Activated CD4-positive, alpha-beta memory T cell treated with anti-CD3 and anti-CD28 coated beads, Interleukin-2, amount 10 ng/mL, durations not matched to agents 7 days and 5 days (primary cell): ENCODE measurements at places on chromosomes 5 and 9. TPM values are rescaled to one million over a fixed set of nuclear protein-coding genes. Genes with fewer than 3 reads are reported as not detected.

- DNase-seq, result no peak
Measured at GRCh38 chr5:90294604-90295003, 115.0 kb downstream of the CETN3 start.

The FAXDC2 gene
- not detected for total RNA-seq

The SLC38A9 gene
- total RNA-seq, result 23.7 TPM

DNA sequence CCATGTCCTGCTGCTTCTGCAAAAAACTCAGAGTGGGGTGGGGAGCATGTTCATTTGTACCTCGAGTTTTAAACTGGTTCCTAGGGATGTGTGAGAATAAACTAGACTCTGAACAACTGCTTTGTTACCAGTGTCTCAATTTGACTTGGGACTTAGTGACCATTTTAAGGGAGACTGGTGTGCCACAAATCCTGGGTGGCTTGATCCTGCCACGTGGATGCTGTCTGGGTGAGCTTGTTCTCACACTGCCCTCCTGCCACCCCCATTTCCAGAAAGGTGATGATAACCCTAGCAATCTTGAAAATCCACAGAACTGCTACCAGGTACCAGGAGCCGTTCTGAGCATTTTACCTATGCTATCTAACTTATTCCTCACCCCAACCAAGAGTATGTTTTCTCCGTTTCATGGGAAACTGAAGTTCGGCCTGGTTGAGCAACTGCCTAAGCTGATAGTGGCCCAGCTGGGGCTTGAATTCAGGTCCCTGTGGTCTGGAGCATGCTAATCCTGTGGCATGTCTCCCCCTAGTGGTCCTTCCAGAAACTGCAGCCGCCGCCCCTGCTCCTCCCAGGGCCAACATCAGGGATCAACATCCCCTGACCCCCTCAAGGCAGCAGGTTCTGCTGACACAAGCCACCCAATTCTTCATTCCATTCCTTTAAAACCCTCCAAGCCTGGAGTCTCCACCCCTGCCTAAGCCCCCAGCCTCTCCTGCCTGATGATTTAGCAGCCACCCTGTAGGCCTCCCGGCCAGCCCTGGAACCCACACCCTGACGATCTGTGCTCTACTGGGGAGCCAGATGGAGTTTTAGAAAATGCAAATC is 2.8 kb downstream of the IL3 start:
- DNase-seq, result peak; percentile 82

- no peak for DNase-seq
Measured at GRCh38 chr9:14068690-14069089, 245.3 kb downstream of the NFIB start.

DNA sequence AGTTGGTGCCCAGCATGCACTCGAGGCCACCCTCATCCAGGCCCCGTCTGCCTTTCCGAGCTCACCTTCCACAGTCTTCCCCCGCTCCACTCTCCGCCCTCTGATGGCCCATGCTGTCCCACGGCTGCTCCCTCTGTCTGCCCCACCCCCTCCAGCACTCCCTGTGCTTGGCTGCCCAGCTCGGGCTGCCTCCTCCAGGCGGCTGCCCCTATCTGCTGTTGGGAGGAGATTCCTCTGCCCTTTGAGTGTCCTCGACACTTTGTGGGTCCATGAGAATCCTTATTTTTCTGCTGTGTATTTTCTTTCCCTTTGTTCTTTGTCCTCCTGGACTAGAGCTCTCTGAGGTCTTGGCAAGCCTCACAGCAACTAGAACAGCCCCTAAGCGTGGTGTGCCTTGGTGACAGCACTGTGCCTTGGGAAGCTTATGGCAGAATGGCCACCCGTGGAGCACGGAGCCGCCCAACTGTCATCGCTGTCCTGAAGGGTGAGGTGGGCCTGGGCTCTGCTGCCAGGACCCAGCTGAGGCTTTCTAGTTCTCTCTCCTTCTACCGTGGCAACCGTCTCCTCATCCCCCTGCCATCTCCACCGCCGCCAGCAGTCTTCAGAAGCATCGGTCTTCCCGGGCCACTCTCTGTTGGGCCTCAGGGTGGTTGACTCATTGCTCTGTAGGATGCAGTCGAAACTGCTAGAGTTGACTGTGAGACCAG is 5.2 kb downstream of the NTMT1 start:
- no peak for DNase-seq

The FAM221B gene
- total RNA-seq, result not detected

- no peak for DNase-seq
Measured at GRCh38 chr5:149063017-149063687, at the start of gene SH3TC2. SH3TC2 (minus strand) TSS chr5:149063062; CDS start chr5:149063022, 40 bp downstream.

GRCh38 chr5:158805195-158805594 is 294.5 kb downstream of the EBF1 start:
- DNase-seq, result no peak

The CCDC180 gene
- total RNA-seq, result 5.1 TPM

DNA sequence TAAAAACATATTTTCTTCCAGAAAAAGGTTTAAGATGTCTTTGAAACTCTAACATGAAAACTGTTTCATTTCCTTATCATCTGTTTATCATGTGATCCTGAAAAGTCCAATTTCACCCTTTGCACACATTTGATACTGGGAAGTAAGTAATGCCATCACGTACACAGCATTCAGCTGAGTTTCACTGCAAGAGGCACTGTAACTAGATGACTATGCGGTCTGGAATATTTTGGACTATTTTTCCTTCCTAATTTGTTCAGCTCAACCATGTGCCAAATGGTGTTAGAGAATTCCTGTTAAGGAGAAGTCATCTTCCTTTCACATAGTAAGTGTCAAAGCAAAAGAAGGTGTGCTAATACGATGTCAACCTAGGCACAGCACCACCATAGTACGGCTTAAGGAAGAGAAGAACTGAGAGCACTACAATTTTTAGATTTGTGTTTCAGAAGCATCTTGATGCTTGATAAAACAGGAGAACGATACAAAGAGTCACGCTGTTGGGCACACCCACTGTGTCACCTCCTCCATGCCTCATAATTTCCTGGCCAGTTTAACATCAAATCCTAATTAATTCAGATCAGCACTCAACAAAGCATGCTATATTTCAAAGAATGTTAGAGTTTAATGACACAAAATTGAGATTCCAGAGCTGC is 77.5 kb downstream of the GNAQ start:
- no peak for DNase-seq

DNA sequence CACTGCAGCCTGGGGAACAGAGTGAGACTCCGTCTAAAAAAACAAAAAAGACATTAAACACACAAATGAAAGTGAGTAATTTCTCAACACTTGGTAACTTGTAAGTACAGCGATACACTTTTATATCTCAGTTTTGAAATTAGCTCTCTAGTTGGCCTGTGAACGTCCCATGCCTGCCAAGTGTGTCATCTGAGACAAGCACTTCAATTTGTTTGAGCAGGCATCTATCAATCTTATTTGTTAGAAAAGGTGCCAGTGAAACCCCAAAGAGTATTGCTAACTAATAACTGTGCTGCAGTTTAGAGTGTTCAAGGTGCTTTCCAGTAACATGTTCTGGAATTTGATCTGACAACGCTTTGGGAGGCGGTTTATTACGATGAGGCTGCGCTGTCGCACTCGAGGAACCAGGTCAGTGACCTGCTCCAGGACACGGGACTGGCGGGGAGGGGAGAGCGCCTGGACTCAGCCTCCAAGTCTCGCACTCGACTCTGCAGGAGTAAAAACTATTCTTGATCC is 1.1 kb upstream of the SPIN1 start:
- DNase-seq, result no peak

GRCh38 chr9:93096811-93097382 is 880 bp downstream of the CARD19 start:
- no peak for DNase-seq

DNA sequence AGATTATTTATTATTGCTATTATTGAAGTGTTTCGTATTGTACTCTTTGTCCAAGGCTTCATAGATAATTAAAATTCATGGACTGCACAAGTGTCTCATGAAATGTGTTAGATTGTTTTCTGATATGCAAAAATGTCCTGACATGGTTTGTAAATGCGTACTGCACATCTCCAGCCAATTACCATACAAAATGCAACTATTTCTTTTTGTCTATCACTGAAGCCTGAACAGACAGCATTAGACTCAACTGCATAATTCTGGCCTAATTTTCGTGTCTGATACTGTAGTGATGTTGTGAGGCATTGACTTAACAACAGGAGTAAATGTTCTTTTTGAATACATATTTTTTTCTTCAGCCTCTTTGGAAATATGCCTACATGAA is 498.2 kb upstream of the CD180 start:
- no peak for DNase-seq

GRCh38 chr9:84501587-84501986 is 161.0 kb upstream of the SLC28A3 start:
- no peak for DNase-seq

The STK32A gene
- not detected for total RNA-seq

DNA sequence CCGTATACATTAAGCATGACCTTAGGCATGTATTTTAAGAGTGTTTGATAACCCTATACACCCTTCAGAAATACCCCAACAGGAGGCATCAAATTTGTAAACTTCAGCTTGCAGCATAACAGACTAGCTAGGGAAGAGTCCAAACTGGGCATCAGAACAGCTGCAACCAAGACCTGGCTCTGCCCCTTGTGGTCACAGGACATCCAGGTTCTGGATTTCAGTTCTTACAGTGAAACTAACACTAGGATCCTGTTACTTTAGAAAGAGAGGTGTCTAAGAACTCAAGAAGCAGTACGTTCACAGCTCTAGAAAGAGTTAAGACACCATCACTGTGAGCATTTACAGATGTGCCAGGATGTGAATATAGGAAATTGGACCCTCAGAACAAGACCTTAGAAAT is 229.8 kb downstream of the BNC2 start:
- no peak for DNase-seq

GRCh38 chr9:93708289-93708986 is 132.1 kb downstream of the PHF2 start:
- DNase-seq, result no peak

GRCh38 chr9:101326501-101326900 is 58.3 kb downstream of the BAAT start:
- no peak for DNase-seq

GRCh38 chr9:133063159-133063499 is 1.3 kb downstream of the CEL start:
- DNase-seq, result no peak

- DNase-seq, result no peak
Measured at GRCh38 chr9:15357050-15357653, 50.1 kb upstream of the TTC39B start.

DNA sequence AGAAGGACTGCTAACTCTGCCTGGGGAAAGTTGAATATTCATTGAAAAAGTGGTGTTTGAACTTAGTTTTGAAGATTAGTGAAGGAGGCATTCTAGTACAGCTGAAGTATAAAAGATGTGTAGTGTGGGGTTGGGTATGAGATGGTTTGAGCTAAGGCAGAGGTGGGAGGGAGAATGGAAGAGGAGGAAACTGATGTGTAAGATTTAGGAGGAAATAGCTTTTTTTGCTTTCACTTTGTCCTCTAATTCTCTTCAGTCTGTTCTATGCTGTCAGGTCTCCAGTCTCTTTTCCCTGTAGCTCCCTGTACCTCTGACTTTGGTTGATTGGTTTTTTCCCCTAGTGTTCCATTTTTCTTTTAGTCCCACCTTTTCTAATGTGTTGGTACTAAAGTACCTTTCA is 9.0 kb downstream of the CREBRF start:
- DNase-seq, result no peak

The PCDHA10 gene
- total RNA-seq, result not detected

GRCh38 chr5:50302815-50303490 is 138.1 kb downstream of the EMB start:
- no peak for DNase-seq

- no peak for DNase-seq
Measured at GRCh38 chr5:157454273-157454672, 5.7 kb upstream of the NIPAL4 start.

The SLC6A7 gene
- not detected for total RNA-seq

DNA sequence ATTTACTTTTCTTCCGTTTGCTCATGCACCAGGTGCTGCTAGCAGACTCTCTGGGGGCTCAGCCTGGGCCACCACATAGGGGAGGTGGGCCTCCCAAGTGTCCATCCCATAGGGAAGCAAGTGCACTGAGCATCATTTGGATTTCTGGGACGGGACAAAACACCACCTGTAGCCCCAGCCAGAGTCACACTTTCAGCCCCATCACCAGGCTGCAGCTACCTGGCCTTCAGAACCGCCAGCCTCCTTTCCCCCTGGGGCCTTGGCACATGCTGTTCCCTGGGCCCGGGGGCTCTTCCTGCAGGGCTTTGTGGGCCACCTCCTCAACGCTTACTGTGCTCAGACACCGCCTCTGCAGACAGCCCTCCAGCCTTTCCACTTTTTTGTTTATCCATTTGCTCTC is 19.6 kb upstream of the SUSD3 start:
- DNase-seq, result no peak

DNA sequence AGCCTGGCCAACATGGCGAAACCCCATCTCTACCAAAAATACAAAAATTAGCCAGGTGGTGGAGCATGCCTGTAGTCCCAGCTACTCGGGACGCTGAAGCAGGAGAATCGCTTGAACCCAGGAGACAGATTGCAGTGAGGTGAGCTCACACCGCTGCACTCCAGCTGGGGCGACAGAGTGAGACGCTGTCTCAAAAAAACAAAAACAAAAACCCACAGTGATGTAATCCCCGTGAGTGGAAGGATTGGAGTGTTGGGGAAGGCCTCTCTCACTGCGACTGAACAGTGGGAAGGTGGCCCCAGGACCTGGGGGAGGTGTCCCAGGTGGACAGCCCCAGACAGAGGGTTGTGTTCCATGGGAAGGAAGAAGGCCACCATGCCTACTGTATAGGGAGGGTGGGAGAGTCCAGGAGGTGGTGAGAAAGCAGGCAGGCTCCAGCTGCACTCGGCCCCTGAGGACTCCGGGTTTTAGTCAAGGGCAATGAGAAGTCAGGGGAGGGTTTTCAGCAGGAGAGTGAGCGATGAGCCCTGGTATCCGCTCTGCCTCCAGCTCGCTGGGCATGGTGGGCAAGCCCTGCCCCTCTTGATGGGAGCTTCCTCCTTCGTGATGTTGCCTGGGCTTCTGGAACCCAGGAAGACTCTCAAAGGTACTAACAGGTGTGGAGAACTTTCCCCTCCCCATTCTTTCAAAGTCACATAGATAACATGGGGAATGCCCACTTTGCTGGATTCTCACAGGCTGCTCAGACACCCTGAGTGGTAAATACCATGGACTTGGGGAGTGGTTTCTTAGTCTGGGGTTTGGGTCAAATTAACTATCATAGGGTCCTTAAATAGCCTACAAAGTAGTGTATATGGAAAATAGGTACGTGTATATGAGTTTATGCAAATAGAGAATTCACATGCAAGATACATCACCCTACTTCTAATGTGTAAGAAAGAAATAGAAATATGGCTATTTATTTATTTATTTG is 74.7 kb downstream of the PPARGC1B start:
- no peak for DNase-seq
